Smooth muscle cell of the brain vasculature (primary cell): ENCODE measurements at places on chromosomes 4 and X.

DNA sequence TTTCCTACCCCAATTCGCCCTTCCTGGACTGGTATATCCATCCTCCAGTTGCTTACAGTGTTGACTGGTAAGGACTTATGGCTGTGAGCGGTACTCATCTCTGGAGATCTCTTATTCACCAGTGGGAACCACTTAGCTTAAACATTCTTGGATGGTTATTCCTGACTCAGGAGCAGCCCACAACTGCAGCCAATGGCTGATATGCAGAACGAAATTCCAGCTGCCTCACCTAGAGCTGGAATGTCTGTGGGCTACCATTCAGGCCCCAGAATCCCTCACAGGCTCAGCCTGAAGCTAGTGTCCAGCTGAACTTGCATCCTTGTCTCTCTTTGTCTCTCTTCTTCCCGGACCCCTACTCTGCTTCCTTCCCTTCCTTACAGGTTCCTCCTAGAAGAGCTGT lies 138.9 kb upstream of the SMIM31 start:
- no peak for DNase-seq

GRCh38 chrX:150465881-150466775 lies 102.3 kb upstream of the MTM1 start:
- DNase-seq: no peak

DNA sequence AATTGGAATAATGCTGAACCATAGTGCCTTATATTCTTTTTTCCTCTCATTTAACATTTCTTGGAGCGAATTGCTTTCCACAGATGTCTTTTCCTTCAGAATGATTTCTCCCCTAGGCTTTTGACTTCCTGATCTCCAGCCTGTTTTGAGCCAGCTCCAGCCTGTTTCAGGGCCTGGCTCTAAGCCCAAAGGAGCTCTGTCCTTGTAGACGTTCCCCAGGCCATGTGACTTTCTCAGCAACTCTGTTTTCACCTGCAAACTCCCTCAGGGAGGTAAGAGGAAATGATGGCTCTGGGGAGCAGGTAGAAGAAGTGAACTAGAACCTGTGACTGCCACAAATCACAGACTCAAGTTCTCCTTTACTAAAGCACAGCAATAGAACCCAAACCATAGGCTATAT lies 89.1 kb downstream of the AKAP4 start:
- DNase-seq: no peak

DNA sequence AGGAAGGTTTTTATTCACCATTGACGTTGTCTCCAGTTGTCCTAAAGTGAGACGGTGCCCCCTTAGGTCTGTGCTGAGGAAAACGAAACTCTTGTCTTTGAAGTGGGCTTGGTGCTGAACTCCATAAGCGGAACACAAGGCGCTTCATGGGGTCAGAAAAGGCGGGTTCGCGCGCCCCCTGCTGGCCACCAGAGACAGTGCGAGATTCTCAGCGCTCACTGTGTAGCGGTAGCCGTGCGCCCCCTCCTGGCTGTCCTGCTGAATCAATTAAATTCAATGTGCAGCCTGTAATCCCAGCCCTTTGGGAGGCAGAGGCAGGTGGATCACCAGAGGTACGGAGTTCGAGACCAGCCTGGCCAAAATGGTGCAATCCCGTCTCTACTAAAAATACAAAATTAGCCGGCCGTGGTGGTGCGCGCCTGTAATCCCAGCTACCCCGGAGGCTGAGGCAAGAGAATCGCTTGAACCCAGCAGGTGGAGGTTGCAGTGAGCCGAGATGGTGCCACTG lies 64.1 kb downstream of the RLIM start:
- DNase-seq: no peak

DNA sequence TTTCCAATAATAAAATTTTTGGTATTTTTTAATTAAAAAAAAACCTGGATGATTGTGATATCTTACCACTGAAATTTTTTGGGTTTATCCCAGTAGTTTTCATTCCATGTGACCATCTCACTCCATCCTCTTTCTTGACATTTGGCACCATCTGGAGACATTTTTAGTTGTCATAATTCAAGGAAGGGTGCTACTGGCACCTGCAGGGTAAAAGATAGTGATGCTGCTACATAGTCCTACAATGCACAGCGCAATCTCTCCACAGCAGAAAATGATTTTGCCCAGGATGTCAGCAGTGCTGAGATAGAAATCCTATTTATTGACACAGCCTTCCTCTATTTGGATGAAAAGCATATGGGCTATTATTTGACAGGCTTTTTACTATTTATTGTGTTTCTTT lies 79.3 kb downstream of the RBPJ start:
- DNase-seq: no peak

- DNase-seq: no peak
These were observed 41.9 kb downstream of the AFAP1 start for GRCh38 chr4:7897811-7898210.

GRCh38 chr4:54525602-54526001 lies 132.2 kb upstream of the KIT start:
- DNase-seq: no peak

GRCh38 chr4:127622921-127623796 lies 9.6 kb upstream of the INTU start:
- no peak for DNase-seq

- DNase-seq: no peak
These were observed 90.4 kb upstream of the CITED1 start for GRCh38 chrX:72396117-72396516.

DNA sequence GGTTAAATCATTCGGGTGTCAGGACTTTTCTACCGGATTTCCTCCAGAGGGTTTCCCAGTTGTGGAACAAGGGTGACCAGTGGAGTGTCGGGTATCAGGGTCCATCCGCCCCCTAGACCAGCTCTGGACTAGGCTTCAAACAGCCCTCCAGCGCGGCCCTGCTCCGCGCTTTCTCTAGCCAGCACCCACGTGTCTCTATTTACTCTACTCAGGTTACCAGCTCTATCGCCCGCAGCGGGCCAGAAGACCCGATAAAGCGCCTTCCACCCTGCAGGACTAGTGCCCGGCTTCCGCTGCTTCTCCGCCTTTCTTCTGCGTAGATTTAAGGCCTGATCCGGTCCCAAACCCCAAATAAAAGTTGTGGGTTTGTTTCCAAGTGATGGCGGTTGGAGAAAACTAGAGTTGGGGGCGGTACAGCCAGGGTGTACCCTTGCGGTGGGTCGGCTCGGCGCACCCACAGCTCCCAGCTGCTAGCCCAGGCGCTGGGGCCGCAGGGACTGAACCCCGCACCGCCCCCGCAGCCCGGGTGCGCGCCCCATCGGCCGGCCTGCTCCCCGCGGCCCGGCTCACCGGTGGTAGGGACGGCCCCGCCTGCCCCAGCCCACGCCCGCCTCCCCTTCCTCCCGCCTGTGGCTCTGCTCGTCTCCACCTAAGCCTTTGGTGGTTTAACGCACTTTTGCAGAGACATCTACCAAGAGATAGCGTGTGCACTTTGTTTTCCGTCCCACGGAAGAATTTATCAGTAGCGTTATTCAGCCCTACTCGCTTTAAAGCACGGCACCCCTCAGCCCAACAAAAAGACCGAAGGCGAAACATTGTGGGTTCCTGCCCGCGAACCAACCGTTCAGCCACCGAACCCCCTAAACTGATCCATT lies 2.1 kb downstream of the LEF1 start:
- no peak for DNase-seq

DNA sequence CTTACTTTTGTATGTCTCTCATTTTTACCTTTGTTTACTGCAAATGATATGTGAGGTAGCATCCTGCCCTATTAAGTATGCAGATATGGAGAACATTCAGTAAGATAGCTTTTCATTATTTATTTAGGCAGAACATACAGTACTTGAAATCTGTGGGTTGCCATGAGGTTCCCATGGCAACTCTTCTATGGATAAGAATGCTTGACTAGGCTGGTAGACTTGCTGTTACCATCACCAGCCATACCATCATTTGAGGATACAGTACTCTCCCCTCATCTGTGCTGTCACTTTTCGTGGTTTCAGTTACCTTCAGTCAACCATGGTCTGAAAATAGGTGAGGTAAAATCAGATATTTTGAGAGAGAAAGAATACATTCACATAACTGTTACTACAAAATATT lies 56.7 kb downstream of the NAF1 start:
- DNase-seq: no peak

GRCh38 chr4:105460306-105460705 lies 13.6 kb downstream of the PPA2 start:
- no peak for DNase-seq

GRCh38 chr4:140811429-140811828 lies 55.2 kb upstream of the TBC1D9 start:
- DNase-seq: no peak

DNA sequence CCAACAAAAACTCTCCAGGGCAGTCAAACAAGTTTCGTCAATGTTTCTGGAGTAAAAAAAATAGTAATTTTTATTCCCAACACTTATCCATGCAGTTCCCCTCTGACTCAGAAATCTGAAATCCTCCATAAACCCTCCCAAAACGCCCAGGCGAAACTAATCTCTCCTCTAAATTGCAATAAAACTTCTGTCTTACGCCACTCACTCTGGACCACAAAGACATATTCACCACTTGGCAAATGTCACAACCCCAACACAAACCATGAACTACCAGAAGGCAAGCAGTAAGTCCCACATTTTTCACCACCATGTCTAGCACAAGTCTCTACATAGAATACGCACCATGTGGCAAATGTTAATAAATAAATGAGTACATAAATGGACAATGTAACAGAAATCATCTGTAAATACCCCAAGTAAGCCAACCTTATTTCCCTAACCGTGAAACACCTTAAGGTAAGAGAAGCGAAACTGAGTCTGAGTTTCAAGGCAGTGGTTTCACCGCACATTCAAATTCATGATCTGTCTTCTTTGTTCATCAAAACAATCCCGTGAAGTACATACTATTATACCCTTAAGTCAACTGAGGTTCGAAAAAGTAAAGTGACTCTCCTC lies 1.6 kb downstream of the PAPSS1 start:
- no peak for DNase-seq

DNA sequence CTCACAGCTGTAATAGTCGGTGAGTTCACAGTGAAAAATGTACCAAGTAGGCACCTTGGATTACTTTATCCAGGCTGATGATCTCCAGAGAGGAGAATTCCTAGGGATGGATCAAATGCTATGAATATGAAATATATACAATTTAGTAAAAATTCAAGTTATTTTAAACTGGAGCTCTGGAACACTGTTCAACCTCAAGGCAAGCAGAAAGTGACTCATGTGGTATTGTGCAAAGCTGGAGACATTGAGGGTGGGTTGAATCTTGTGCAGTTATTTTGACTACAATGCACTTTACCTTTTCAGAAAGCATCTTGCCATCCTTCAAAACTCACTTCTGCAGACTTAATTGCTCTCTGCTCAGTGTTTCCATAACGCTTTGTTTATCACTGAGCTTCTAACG lies 43.4 kb downstream of the OSTC start:
- DNase-seq: no peak
